ENCODE measurements at places on chromosomes 12 and 14.

DNA sequence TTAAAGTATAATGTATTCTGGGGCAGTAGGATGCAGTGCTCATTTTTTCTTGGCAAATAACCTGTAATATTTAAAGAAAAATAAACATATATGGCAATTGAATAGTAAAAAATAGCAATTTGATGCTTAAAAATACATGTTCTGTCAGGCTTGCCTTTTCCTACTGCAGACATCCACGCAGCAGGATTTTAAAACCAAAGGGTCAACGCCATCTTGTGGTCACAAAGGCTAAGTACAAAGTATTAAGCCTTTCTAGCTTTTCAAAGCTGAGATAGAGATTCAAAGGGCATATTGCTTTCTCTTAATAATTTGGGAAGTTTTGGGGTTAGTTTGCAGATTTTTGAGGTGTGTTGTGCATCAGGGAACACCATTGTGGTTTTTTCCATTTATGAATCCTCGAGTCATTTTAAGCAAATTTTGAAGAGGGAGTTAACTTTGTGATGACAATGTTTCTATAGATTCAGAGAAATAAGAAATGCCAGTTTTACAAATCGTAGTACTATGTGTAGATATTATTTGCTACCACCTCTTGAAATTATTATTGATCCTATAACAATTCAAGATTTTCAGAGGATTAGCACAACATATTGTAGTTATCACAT is 4.7 kb upstream of the CCER1 start:
- no peak for DNase-seq

DNA sequence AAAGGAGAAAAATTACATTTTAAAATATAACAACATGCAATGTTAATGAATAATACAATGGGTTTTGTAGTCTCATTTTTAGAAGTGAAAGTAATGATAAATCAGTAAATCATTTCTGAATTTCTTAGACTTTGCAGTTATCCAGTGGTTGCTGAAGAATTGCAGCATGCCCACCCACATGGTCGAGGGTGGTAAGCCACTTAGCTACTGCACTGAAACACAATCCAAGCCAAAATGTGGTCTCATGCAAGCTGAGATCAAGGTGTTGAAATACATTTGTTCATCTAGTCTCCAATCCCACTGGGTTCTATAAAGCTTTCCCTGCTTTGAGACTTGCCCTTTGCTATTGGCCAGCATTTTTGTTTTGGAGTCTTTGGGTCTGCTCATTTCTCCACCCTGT is 247.9 kb downstream of the NELL2 start:
- DNase-seq = no peak

GRCh38 chr12:108441549-108441948 is 73.5 kb upstream of the FICD start:
- DNase-seq = no peak

DNA sequence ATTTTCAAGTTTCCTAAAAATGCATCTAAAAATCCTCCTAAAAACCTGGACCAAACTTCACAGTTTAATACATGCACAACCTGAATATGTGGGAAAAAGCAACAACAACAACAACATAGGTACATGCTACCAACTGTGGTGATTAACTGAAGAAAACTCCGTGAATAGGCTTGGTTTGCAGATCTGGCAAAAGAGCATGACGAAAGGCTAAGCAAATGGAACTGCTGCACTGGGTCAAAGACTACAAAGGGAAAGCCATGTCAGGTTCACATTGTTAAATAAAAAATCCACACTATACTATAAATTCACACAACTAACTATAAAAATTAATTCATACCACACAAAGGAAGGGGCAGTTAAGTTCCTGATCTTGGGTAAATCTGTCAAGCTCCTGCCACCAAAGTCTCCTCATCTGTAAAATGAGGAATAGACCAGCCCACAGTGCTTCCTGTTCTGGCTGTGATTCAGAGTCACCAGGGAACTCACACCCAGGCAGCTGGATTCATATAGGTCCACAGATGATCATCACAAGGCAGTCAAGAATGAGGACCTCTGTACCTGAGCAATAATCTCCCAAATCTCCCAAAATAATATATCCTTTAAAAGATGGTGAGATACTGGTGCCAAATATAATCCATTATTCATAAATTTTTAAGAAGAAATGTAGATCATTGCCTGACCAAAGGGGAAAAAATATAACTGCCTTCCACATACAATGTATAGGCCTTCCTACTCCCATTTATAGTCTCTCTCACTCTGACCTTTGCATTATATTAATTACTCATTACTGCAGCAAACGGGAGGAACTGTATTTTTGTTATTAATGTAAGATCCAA is 7.0 kb downstream of the CORO1C start:
- no peak for DNase-seq

- DNase-seq = no peak
Measured at GRCh38 chr12:5503774-5504173, 71.9 kb downstream of the NTF3 start.

DNA sequence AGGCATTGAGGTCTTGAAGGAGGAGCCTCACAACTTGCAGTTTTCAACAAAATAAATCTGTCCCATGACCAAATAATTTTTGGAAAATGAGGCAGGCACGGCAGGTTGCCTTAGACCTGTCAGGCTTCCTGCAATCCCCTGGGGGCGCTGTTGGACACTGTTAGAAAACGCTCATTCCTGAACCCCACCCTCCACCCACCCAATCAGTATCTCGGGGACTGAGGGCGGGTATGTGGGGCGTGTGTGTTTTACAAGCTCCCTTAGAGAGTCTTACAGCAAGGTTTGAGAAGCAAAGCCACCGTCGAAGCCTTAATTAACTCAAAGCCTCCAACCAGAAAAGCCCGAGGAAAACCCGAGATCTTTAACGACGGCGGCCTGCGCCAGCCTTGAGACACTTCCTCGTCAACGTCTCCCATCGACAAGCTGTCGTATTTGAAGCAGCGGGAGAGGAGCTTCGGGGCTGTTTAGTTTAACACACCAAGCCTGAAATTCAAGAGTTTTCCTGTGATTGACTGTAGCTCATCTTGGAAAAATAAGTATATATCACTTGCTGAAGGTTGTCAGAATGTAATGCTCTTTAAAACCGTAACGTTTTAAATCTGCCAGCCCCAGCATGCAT is 123.0 kb downstream of the GLT1D1 start:
- DNase-seq = peak; percentile 15

- DNase-seq = no peak
Measured at GRCh38 chr14:75010472-75011093, 7.9 kb downstream of the EIF2B2 start.

DNA sequence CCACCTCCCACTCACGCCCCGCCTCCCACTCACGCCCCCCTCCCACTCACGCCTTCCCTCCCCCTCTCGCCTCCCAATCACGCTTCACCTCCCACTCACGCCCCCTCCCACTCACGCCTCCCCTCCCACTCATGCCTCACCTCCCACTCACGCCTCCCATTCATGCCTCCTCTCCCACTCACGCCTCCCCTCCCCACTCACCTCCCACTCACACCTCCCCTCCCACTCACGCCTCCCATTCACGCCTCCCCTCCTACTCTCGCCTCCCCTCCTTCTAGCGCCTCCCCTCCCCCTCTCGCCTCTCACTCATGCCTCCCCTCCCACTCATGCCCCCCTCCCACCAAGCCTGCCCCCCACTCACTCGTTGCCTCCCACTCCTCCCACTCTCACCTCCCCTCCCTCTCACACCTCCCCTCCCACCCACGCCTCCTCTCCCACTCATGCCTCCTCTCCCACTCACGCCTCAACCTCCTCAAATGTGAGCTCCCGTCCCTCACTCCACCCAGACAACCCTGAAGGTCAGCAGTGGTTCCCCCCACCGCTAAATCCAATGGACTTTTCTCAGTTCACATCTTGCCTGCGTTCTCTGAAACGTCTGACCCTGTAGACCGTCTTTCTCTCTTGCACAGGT is 39.8 kb downstream of the TMEM63C start:
- DNase-seq = no peak

DNA sequence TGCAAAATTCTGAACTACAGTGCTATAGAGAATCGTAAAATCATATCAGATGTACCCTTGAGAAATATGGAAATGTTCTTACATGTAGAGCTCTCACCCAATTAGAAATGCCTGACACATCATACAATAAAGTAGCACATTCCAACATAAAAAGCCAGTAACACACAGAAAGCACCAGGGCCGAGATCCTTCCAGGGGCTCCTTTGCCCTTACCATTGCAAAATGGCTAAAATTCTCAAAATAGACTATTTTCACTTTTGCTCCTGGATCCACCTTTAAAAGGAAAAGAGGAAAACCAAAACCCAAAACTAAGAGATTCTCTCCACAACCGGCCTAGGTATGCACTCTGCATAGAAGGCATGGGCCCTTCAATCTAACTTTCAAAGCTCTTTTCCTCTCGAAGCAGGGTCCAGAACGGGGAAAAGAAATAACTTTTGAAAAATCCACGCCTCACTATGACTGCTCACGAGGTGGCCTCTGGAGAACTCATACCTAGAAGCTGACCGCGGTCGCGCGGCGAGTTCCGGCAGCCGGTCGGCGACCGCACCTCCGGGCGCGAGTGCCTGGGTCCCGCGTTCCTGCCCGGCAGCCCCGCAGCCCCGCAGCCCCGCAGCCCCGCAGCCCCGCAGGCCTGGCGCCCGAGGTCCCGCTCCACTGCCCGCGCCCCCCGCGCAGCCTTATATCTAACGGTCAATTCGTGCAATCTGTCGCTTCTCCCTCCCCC is 2.7 kb downstream of the OTX2 start:
- no peak for DNase-seq

DNA sequence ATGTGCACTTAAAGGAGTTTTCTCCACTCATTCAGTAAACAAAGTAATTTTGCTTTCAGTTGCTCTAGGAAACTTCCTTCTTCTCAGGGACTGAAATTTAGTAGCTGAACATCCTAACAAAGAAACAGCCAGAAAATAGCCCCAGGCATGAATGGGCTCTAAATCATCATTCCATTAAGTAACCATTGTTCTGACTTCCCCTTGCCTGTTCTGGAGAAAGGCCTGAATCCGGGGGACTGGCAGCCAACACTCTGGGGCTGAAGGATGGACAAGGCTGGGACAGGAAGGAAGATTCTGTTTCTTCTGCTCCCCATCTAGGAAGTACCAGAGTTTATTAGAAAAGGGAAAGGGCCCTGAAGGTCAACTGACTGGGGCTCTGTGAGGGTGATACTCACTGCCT is 104.5 kb downstream of the ESRRB start:
- no peak for DNase-seq

DNA sequence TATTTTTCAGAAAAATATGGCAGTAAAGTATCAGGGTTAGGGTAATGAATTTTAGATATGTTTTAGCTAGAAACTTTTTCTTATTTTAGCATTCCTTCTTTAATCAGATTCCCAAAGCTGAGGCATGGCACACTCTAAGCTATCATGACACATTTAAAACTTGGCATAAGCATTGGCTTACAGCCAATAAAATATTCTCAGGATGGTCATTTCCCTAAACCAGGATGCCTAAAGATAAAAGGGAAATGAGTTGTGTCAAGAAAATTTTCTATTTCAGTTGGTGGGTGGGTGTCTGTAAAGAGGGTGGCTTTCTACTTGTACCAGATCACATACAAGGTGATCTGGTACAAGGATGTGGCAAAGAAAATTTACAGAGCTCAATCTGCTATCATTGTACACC is 47.8 kb downstream of the PEBP1 start:
- DNase-seq = no peak

DNA sequence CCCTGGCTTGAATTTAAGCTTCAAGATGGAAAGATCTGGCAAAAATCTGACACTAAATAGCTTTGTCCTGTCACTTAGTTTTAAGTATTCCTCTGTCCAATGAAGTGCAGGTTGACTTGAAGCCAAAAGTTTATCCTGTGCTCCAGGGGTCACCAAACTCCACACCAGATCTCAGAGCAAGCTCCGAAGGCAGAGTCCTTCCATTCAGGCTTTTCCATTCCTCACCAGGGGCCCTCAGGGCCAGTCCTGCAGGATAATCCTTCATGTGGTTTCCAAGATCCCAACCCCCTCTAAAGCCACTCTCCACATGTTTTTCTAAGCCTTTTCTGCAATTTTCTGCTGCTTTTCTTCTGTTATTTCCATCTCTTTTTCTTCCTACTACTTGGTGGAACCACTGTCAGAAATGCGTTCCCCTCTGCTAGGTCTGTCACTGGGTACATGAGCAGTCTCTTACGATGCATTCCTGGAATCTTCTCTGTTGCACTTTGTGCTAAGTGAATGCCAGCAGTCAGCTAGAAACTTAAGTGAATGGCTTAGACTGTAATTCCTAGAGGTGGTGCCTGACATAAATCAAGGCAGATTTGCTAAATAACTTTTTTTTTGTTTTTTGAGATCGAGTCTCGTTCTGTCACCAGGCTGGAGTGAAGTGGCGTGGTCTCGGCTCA is 251.4 kb downstream of the MSRB3 start:
- DNase-seq = no peak

- DNase-seq = no peak
Measured at GRCh38 chr14:97077253-97077653, 280.1 kb downstream of the VRK1 start.

GRCh38 chr14:65502676-65503124 is 90.2 kb downstream of the FUT8 start:
- DNase-seq = no peak

DNA sequence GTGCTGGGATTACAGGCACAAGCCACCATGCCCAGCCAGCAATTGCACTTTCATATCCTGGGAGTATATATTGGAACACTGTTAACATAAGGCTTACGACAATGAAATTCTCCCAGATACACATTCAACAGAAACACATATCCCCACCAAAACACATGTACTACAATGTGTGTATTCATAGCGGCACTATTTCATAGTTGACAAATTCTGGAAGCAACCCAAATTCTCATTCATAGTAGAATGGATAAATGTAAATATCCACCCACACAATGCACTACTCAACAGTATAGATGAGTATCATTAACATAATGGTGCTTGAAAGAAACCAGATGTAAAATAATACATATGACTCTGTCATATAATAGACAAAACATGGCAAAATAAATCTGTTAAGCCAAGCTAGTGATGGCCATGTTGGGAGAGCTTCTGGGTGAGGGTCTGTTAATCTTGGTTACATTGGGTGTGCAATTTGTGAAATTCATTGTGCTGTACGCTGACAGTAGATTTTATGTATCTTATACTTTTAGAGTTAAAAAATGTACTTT is 2.6 kb upstream of the DNAAF2 start:
- DNase-seq = no peak

GRCh38 chr12:3836641-3837040 is 36.6 kb downstream of the PARP11 start:
- DNase-seq = no peak

GRCh38 chr14:33968722-33969121 is 17.8 kb upstream of the EGLN3 start:
- no peak for DNase-seq

DNA sequence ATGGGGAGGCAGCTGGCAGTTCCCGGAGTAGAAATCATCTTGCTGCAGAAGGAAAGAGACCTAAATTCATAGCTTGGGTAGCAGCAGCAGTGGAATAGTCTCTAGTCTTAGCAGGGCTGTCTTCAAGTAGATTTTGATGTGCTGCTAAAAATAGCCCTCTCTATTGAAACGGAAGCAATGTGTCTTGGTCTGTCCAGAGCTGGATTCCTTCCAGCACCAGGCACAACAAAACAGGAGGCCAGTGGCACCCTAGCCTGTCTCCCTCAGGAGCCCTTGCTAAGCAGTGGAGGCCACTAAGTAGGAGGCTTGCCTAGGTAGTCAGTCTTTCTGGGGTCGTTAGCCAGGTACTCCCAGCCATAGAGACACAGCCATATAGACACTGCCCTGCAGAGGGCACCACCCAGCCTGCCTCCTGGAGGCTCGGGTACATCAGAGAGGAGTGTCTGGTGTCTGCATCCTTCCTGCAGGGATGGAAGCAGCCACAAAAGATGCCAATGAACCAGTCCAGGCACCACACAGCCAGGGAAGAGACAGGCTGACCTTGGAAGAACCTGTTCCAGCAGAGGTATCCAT is 97.5 kb downstream of the CRACR2A start:
- no peak for DNase-seq

All from activated CD4-positive, alpha-beta T cell treated with anti-CD3 and anti-CD28 coated beads for 24 hours (primary cell).